ENCODE measurements at places on chromosomes 11 and 22.
A peak's percentile ranks its signal among the peaks of the same experiment; 100 is the strongest.

DNA sequence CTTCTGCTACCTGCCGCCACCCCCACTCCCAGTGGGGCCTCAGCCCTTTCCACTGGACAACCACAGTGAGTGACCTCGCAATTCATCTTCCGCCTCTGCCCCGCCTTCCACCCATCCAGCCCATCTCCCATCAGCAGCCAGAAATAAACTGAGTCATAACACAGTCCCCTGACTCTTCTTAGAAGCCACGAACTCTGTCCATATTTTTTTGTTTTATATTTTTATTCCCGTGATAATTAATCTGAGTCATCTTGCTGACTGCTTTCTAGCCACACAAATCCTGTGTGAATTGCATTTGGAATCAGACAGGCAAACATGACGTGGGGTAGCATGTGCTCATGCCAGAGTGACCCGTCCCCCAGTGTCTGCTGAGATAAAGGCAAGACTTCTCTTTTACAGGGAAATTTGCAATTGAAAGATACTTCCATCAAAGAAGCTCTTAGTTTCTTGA lies 7.0 kb downstream of the FADD start:
- no peak for DNase-seq

DNA sequence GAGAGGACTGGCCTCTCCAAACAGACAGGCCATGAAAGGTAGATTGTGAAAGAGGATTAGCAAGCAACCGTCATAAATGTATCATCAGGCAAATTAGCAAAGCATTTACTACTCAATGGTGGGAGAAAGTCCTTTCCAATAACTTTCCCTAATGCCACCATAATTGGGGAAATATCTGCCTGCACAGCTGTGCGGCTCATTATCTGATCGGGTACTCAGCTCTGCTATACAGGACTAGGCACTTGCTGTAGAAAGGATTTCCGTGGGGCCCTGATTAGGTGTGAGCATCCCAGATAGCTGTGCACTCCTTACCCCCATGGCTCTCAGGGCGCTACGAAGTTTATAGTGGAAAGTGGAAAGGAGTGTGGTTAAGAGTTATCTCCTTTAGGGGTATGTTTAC lies 309.7 kb upstream of the PLET1 start:
- no peak for DNase-seq

- DNase-seq: no peak
These were observed 53.0 kb downstream of the KREMEN1 start for GRCh38 chr22:29125844-29126243.

- DNase-seq: no peak
These were observed 76.7 kb downstream of the KIAA1671 start for GRCh38 chr22:25029181-25029580.

- no peak for DNase-seq
These were observed 948.2 kb downstream of the NTM start for GRCh38 chr11:132318421-132319157.

- no peak for DNase-seq
These were observed 121.6 kb downstream of the BUD13 start for GRCh38 chr11:116651098-116651736.

DNA sequence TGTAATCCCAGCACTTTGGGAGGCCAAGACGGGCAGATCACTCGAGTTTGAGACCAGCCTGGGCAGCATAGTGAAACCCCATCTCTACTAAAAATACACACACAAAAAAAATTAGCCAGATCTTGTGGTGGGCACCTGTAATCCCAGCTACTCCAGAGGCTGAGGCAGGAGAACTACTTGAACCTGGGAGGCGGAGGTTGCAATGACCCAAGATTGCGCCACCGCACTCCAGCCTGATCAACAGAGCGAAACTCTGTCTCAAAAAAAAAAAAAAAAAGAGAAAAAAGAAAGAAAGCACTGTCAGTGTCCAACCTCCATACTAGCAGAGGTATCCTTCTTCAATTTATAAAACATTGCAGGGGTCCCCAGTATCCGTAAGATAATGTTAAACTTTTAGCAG lies 17.8 kb downstream of the RAB6A start:
- no peak for DNase-seq

DNA sequence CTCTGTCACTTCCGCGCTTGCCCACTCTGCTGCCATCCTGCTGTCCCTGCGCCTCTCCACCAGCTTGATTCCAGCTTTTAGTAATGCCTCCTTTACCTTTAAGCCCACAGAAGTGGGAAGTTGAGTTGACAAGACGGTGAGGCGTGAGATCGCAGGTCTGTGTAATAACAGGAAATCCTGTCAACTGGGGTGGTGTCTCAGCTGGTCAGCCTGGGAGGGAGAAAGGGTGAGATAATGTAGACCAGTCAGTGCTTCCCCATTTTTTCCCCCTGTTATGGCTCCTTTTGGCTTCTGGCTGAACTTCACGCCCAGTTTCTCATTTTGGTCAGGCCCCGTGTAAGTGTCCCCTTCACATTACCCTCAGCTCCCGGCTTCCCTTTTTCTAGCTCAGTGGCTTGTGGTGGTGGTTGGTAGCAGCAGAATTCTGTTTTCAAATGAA lies 98.9 kb downstream of the TRAF6 start:
- DNase-seq: no peak

- no peak for DNase-seq
These were observed 37.8 kb downstream of the PPP6R3 start for GRCh38 chr11:68498321-68498720.

GRCh38 chr11:64571050-64571409 lies 20.0 kb upstream of the SLC22A12 start:
- DNase-seq: no peak

DNA sequence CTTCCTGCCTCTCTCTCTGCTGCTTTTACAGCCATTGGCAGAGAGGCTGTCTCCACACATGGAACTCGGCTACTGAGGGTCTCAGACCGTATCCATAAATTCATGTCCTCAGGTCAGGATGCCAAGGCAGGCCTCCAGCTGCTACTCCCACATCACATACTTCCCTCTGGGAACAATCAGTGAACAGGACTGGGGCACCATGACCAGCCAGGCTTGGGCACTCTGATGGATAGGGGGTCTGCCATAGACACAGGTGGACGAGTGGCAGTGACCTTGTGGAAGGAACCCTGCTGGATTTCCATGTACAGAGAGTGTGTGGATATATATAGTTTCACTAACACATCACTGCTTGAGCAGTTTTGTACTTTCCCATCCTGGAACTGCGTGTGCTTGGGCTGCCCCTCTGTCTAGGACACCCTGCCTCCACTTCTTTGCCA lies 97.7 kb upstream of the PARVA start:
- no peak for DNase-seq

GRCh38 chr22:37060801-37061610 lies 9.5 kb downstream of the KCTD17 start:
- no peak for DNase-seq

GRCh38 chr11:75815345-75816168 lies 547 bp downstream of the UVRAG start:
- DNase-seq: no peak

GRCh38 chr11:39541945-39542351 lies 1917.5 kb downstream of the LRRC4C start:
- no peak for DNase-seq

DNA sequence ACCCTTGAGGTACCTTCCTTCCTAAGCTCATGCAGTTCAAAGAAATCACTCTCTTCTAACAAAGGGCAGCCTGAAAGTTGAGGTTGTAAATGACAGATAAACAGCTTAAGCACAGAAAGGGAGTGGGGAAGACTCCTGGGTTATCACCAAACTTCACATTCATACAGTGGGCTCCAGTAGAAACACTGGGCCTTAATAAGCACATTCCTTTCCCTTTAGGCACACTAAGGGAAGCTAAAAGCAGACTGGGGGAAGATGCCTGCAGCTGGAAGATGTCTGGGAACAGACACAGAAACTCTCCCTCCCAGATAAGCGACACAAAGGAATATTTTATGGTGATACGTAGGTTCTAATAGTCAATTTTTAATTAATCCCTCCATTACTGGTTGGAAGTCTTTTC lies 350.3 kb upstream of the MPPED2 start:
- no peak for DNase-seq

- DNase-seq: peak; percentile 13
These were observed 133.3 kb downstream of the TBC1D22A start for GRCh38 chr22:46895753-46896152.

GRCh38 chr11:90699791-90700400 lies 477.0 kb upstream of the CHORDC1 start:
- DNase-seq: no peak

DNA sequence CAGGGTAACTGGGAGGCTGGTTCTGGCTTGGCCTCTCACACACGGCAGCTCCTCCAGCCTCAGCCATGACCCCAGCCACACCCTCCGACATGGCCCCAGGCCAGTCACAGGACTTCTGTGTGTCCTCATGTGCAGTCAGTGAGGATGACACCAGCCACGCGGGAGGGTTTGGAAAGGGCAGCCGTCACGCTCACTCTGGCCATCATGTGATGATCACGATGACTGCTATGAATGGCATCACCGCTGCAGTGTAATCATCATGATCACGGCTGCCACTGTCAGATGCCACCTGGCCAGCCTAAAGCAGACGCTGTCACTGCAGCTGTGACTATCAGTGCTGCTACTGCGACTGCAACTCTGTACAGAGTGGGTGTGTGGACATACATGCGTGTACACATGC lies 640.9 kb downstream of the BRD1 start:
- DNase-seq: no peak

DNA sequence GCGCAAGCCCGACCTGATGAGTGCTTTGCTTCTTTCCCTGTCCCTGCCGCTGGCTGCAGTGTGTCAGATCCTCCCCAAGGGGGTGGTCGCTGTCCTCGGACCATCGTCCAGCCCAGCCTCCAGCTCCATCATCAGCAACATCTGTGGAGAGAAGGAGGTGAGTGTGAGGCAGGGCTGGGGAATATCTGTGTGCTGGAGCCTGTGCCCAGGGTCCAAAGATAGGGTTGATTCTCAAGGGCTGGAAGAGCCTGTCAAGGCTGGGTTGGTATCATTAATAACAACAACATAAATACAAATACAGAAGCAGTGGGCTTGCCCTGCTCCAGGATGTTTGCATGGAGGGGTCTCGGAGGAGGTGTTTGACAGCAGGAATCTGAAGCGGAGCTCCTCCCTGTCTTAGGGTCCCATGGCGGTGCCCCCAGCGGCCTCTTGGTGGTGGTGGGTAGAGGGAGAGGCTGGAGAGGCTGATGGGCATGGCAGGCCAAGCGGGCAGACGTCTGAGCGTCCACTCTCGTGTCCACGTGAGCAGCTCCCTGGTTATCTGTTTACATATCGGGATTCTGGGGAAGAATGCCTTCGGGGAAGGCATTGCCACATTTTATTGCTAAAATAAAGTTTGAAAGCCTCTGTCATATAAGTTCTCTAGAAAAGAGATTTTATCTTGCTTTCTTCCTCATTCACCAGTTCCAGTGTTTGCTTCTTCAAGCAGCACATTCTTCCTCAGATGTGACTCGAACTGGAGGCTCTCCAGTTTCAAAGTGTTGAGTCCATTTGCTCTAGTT lies 208.4 kb upstream of the TBCEL start:
- DNase-seq: no peak

GRCh38 chr11:76902121-76903014 lies 41.6 kb downstream of the ACER3 start:
- no peak for DNase-seq

- no peak for DNase-seq
These were observed 2.9 kb upstream of the CBX7 start for GRCh38 chr22:39155421-39155820.

DNA sequence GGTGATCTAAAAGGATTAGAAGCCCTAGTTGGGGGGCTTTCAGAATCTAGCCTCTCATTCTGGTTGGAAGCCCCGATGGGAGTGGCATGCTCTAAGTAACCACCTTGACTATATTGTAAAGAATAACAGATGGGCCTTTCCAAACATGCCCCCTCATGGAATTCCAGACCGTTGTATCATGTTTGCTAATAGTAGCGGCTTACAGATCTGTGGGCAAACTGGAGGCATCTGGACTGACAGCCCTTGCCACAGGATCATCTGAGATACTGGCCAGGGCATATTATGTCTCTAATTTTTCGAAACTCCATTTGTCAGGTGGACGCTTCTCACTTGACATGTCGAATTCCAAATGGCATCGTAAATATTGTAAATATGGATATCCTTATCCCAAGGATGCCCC lies 10.5 kb downstream of the APIP start:
- DNase-seq: no peak

GRCh38 chr11:112968941-112969713 lies 7.9 kb downstream of the NCAM1 start:
- no peak for DNase-seq

DNA sequence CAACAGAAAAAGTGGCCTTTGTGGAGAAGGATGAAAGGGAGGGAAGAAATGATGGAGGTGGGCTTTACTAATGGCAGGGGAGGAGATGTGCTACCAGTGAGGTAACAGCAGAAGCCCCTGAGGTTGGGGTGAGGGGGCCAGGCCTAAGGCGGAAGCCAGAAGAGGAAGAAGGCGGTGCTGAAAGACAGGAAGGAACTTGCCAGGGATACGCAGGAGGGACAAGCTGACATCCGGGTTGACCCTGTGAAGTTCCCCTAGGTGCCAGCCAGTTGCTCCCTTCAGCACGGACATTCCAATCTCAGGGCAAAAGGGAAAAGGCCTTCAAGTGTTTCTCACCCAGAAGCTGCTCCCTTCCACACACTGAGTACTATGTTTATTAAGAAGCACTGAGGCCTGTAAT lies 2.3 kb upstream of the TIRAP start:
- no peak for DNase-seq

DNA sequence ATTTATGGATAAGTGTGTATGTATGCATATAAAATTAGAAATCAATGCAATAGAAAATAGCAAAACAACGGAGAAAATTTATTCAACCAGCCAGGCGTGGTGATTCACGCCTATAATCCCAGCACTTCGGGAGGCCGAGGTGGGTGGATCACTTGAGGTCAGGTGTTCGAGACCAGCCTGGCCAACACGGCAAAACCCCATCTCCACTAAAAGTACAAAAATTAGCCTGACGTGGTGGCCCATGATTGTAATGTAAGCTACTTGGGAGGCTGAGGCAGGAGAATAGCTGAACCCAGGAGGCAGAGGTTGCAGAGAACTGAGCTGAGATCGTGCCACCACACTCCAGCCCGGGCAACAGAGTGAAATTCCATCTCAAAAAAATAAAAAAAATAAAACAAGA lies 5.5 kb downstream of the KRTAP5-6 start:
- no peak for DNase-seq

GRCh38 chr22:45818424-45819085 lies 146.9 kb downstream of the ATXN10 start:
- no peak for DNase-seq

DNA sequence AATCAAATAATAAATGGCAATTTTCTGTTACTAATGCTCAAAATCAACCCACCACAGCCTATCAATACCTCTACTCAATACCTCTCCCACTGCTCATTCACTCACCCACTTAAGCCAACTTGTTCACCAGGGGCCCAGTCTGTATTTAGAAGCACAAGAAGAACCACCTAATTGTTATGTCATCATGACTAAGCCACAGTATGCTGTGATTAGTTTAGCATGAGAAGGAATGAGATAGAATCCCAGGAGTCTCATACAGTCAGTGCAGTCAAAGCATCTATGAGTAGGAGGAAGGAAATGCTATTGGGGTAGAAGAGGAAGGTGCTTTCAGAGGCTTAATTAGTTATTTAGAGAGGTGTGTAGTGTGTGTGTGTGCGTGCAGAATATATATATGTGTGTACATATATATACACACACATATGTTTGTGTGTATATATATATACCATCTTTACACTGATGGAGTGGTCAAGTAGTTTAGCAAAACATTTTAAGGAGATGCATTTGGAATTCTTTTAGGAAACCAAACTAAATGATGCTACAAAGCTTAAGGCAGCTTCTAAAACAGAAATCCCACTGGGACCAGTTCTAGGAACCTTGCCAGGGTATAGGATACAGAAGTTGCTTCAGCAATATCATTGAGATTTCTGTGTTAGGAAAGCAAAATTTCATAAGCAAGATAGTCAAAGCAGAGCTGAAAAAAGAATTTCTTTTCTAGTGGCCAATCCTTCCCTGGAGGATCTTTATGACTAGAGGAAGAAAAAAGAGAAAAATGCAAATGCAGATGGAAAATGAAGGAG lies 27.5 kb downstream of the KCNA4 start:
- DNase-seq: no peak
